ENCODE measurements at places on chromosomes 4 and X.

DNA sequence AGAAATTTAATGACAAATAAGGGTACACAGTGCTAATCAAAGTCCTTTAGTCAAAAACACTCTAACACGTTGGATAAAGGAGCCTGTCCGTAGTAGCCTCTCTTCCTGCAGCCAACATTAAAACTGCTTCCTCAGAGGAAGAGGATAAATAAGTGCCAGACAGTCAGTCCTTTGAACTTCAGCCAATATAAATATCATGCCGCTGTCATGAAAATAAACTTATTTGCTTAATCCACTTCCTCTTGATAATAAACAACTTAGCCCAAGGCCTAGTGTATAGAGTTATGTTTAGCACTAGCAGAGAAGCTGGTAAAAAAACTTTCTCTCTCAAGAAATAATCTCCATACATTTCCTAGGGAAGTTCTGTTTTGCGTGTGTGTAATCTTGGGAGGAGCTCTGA is 196.7 kb downstream of the HS3ST1 start:
- no peak for DNase-seq

DNA sequence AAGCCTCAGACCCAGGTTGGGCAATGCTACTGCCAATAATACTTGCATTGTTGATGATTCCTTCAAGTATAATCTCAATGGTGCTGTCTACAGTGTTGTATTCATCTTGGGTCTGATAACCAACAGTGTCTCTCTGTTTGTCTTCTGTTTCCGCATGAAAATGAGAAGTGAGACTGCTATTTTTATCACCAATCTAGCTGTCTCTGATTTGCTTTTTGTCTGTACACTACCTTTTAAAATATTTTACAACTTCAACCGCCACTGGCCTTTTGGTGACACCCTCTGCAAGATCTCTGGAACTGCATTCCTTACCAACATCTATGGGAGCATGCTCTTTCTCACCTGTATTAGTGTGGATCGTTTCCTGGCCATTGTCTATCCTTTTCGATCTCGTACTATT is 7.4 kb downstream of the LPAR4 start:
- DNase-seq = no peak

DNA sequence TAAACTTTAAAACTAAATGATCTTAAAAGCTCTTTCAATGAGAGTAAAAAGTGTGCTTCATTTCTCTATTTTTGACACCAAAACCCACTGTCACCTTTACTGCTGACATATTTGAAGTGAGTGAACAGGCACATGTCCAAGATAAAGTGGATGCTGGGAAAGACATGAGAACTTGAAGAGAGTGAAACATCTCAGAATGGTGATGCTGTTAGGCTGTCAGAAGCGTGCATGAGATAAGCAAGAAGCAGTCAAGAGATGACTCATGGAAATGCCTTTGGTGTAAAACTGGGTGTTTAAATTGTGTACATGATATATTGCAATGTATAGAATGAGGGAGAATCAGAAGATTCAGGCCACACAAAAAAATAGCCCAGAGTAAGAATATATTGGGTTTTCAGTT is 21.8 kb upstream of the GBA3 start:
- DNase-seq = peak; percentile 57

DNA sequence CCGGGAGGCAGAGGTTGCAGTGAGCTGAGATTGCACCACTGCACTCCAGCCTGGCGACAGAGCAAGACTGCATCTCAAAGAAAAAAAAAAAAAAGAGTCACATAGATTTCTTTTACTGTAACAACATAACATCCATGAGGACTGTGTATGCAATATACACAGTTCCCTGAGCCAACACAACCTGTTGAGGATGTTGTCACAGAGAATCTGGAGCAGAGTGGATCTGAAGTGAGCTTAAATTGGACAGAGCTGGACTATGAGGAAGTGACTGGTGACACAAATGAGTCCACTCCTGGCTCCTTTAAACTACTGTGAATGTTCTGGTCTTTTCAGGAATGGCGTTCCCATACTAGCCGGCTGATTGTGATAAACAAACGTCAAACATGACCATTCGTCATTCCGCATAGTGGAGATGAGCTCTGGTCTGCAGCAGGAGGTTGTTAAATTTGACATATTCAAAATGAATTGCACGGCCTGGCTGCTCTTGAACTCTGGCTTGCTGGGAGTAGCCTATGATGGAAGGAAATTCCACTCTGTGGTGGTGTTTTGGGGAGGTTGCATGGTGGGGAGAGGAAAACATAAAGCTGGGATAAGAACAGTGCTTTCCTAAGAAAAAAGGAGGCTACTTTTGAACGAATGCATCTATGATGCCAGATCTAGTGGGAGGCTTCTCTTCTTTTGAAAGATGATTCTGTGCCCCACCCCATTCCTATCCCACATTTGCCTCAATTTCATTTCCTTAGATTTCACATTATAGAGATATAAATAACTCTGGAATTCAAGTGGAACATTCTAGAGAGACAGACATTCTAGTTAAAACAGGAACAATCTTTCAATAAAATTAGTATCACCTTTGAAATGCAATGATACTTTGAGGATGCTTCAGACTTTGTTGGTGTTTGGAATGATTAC is 149.5 kb downstream of the SHROOM3 start:
- no peak for DNase-seq

DNA sequence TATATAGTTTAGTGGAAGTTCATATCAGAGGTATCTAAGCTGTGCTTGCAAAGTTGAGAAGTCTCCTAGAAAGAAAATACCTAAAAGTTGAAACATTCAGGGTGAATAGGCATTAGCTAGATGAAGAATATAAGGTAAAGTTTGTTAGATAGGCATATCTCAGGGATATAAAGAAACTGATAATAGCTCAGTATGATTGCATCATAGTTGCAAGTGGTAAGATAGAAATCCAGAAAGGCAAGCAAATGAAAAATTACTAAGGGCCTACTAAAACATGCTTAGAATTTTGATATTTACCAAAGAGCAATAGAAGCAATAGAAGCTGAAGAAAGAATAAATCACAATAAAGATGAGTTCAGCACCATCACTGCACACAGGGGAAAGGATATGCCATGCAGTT is 610.0 kb upstream of the ADGRL3 start:
- DNase-seq = no peak

DNA sequence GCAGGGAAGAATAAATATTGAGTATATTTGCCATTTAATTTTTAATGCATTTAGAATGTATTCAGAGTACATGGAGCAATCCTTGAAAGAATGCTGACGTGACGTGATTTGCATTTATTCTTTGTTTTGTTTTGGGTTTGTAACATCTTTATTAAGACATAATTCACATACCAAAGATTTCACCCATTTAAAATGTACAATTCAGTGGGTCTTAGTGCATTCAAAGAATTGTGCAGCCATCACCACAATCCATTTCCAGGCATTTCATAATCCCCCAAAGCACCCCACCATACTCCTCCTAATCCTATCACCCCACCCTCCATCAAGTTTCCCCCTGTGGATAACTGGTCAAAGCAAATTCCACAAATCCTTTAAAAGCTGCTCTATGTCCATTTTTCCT is 87.4 kb downstream of the FAM9B start:
- DNase-seq = no peak

DNA sequence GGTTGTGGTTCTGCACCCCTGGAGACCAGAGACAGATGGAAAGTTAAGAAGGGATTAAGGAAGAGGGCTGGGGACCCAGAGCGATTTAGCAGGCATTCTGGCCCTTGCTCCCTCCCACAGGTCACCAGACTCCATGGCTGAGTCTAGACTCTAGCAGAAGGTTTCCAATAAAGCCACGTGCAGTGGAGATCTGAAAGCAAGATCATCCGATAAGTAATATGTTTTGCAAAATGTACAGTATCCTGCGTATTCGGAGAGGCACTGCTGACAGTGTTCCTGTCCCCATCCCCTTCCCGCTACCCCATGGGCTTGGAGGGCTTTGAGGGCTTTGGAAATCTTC is 531 bp upstream of the GPRIN3 start:
- no peak for DNase-seq

DNA sequence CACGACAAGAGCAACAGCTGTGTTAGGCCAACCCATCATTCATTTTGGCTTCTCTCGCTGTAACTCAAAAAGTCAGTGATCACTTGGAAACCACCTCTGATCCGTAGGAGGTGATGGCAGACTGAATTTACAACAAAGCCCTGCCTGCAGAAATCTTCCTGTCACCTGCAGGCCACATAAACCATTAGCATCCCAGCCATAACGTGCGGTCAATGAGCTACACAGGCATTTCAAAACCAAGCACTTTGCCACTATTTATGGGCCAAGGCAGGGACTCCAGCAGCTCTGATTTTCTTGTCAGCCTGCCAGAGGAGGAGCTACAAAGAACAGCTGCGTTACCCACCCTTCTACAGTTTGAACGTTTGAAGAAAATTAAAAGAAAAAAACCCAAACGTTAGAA is 228.1 kb upstream of the PPARGC1A start:
- no peak for DNase-seq

- DNase-seq = no peak
Observed at GRCh38 chr4:34280131-34280530, 1964.2 kb downstream of the ARAP2 start.

DNA sequence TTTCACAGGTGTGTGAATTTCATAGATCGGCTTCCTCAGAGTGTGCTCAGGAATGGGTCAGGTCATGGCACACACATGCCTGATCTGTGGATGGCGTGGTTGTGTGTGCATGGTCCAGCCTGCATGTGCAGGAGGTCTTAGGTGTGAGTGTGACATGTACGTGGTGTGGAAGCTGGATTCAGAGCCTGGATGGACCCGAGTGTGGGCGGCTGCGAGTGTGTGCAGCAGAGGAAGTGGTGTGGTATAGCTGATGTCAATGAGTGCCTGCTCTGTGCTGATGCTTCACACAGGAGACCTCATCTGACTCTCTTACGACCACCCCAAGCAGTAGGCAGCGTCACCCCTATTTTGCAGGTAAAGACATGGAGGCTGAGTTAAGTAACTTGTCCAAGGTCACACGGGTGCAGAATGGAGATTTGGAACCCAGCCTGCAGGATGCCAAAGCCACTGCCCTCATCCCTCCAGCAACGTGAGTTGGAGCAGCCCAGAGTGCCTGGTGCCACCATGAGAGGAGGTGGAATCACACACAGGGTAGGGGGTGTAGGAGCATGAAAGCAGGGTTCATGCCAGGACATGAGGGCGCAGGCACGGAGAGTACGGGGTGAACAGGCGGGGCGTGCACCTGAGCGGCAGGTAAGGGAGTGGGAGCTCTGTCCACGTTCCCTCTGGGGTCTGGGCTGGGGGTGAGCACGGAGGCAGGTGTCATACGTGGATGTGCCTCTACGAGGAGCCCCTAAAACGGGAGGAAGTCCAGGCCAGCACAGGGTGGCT is 24.2 kb upstream of the C4orf50 start:
- no peak for DNase-seq

All from choroid plexus epithelial cell (primary cell).